NCI-H226 (cell line): ENCODE measurements at places on chromosomes 5 and 9.
A peak's percentile ranks its signal among the peaks of the same experiment; 100 is the strongest.

DNA sequence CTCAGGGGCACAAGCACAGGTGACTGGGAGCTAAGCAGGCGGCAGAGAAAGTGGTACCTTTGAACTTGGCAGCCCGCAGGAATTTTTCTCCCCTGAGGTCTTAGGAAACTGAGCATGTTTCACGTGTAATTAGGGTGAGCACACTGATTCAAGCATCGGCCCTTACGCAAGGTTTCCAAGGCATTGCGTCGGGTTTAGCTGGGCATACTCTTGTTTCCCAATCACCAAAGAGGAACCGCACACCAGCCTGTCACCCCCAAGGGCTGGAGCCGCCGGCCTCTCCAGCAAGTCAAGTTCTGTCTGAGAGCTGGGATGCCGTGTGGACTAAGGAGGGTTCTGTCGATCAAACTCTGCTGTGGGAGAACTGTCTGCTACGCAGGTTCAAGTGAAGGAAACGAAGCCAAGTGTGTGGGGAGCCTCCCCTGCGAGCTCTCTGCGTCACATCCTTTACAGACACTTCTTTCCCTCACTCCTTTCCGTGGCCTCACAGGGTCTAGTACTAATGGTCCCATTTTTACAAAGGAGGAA is 53.0 kb downstream of the ERGIC1 start:
- DNase-seq, result peak; percentile 100

GRCh38 chr5:179795863-179796833 is 2.4 kb downstream of the LTC4S start:
- peak; percentile 86 for DNase-seq

GRCh38 chr5:55533521-55534435 is 986 bp downstream of the PLPP1 start:
- no peak for DNase-seq

GRCh38 chr9:106969696-106970095 is 106.7 kb downstream of the ZNF462 start:
- DNase-seq, result no peak

DNA sequence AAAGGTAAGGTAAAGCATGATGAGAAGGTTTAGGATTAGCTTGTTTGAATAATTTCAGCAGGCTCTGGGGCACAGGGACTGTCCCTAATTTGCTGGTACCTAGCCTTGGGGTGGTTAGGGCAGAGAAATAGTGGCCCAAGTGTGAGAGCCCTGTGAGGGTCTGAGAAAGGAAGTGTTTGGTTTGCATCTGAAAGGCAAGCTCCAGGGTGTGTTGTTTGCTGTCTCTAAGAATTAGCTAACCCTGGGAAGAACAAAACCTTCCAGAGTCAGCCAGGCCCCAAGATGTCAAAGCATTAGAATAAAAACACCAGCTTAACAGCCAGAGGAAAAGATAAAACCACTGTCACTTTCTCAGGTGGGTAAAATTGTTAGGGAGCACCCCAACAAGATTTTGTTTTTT is 31.0 kb downstream of the TMEM252 start:
- DNase-seq, result no peak

DNA sequence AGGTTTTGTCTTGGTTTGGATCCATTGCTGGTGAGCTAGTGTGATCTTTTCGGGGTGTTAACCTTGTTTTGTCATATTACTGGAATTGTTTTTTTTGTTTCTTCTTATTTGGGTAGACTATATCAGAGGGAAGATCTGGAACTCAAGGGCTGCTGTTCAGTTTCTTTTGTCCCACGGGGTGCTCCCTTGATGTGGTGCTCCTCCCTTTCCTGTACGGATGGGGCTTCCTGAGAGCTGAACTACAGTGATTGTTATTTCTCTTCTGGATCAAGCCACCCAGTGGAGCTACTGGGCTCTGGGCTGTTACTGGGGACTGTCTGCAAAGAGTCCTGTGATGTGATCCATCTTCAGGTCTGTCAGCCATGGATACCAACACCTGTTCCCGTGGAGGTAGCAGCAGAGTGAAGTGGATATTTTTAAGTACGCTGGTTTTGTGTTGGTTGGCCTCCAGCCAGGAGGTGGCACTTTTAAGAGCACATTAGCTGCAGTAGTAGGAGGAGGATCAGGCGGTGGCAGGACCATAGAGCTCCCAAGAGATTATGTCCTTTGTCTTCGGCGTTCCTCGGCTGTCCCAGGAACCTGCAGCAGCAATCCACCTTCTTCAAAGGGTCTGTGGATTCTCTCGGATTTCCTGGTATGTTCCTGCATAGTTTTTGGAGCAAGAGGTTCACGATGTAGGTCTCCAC is 27.2 kb downstream of the SCAMP1 start:
- no peak for DNase-seq

- DNase-seq, result no peak
Observed at GRCh38 chr5:159669559-159669958, 246.7 kb upstream of the ADRA1B start.

- no peak for DNase-seq
Observed at GRCh38 chr9:79953908-79954307, 382.1 kb downstream of the TLE4 start.

- DNase-seq, result no peak
Observed at GRCh38 chr5:76838481-76839261, 11.1 kb upstream of the S100Z start.

DNA sequence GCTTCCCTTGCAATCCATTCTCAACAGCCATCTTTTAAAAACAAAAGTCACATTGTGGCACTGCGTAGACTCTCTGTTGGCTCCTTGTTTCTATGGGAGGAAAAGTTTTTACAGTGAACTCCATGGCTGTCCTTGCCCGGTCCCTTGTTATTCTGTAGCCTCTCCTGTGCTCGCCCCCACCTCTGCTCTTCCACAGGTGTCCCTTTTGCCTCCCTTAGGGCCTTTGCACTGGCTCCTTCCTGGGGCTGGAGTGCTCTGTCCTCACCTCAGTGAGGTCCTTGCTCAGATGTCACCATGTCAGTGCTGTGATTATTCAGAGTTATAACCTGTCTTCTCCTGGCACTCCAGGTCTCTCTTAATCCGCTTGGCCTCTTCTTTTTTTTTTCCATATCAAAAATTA is 308.8 kb downstream of the DOCK8 start:
- DNase-seq, result no peak

DNA sequence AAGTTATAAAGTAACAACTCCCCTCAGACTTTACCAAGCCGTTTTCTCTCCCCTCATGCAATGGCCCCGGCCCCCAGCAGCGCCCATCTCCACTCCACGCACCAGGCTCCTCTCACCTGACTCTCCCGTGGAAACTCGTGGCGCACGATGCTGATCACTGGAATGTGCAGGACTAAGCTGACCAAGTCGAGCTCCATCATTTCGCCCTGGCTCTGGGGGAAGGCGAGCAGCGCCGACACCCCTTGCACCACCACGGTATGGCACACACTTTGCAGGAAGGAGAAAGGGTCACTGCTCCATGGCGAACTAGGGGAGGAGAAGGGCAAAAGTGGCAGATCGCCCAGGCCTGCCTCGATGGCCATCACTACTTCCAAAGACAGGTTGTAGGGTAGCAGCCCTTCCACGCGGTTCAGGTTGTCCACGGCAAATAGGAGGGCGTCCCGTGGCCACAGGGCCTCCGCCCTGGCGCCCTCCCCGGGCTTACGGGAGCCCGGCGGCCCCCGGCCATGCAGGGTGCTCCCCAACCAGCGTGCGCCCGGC is 1.2 kb downstream of the GRIN3A start:
- no peak for DNase-seq

DNA sequence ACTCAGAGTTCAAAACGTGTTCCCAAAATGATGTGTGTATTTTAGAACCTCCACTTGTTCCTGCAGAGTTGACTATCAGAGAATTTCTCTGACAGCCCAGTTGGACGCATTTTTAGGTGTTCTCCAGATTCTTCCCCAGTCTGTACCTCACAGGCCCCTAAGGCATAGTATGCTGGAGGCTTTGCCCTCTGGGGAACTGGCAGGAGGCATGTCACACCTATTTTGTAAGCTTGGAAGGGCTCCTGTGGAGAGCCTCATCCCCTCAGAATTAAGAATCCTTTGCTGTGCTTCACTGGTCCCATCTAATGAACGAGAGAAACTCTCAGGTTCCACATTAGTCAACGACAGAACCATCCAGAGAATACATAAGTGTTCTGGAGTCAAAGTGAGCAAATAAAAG is 144.1 kb upstream of the SLC30A5 start:
- DNase-seq, result no peak

- DNase-seq, result no peak
Observed at GRCh38 chr5:89059274-89059673, 176.3 kb upstream of the MEF2C start.

DNA sequence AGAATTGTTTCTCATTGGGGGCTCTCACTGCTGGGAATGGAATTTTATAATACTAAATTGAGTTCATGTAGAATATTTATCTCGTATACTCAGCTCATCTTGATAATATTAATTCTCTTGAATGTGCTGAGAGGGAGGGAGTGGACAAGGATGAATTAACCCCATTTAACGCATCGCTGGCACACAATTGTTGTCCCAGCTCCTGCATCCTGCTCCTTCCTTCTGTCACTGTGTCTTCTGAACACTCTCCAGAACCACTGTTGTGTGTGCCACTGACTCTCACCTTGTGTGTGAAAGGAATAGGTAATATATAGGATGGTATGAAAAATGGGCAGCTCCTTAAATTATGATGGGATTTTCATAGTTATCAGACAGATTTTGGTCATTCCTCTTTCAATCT is 267.3 kb downstream of the MTRR start:
- no peak for DNase-seq

DNA sequence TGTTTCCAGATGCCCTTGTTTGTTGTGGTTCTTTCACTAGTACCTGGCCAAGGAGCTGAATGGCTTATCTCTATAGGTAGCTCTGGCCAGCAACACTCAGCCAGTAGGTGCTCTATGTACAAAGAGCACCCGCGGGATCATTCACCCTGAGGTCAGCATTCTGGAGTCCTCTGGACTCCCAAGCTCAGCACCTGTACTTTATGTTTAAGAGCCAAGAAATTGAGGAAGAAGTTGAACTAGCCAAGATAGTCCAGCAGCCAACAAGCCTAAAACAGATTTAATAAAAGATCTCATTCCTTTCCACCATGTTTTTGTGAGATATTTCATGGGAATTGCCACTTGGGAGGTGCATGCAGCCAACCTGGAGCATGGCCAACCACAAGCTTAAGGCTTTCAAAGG is 242.6 kb upstream of the PAPPA start:
- no peak for DNase-seq

GRCh38 chr9:18268381-18268780 is 205.6 kb upstream of the ADAMTSL1 start:
- DNase-seq, result peak; percentile 14

- DNase-seq, result no peak
Observed at GRCh38 chr9:131302244-131303075, 12.9 kb downstream of the PLPP7 start.

DNA sequence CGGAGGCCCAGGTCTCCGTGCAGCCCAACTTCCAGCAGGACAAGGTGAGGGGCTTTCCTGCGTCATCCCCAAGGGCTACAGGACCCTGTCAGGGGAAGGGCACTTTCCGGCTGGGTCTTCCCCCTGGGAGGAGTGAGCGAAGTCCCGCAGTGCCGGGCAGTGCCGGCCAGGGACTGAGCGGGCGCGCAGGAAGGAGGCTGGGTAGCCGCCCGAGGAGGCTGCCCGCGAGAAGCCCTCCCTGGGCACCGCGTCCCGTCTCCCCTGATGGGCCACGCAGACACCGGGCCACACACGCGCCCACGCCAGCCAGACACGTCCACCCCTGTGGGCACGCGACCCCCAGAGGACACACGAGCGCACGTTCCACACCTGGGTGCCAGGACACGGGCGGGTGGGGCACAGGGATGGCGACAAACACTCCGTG is 357 bp downstream of the PTGDS start:
- DNase-seq, result no peak

DNA sequence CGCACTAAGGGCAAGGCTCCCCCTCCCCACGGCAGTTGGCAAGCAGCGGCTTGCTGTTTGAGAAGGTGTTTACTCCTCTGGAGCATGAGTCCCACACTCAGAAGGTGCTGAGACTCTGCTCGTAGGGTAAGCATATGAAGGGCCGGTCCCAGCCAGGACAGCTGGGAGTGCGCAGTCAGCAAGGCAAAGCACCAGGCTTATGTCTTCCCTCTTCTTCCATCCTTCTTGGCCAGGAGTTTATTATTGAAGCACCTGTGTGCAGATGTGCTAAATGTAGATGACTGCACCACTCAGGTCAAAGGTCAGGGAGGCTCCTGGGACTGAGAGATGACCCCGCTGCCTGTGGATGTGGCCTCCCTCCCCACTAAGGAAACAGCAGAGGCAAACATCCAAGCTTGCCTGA is 27.0 kb upstream of the CDKN2AIPNL start:
- no peak for DNase-seq

- DNase-seq, result no peak
Observed at GRCh38 chr5:156835905-156836304, 14.2 kb upstream of the PPP1R2B start.

GRCh38 chr9:76817489-76817888 is 53.3 kb downstream of the PCA3 start:
- DNase-seq, result peak; percentile 52

- DNase-seq, result peak; percentile 28
Observed at GRCh38 chr5:181190711-181191525, 14.1 kb downstream of the TRIM7 start.

DNA sequence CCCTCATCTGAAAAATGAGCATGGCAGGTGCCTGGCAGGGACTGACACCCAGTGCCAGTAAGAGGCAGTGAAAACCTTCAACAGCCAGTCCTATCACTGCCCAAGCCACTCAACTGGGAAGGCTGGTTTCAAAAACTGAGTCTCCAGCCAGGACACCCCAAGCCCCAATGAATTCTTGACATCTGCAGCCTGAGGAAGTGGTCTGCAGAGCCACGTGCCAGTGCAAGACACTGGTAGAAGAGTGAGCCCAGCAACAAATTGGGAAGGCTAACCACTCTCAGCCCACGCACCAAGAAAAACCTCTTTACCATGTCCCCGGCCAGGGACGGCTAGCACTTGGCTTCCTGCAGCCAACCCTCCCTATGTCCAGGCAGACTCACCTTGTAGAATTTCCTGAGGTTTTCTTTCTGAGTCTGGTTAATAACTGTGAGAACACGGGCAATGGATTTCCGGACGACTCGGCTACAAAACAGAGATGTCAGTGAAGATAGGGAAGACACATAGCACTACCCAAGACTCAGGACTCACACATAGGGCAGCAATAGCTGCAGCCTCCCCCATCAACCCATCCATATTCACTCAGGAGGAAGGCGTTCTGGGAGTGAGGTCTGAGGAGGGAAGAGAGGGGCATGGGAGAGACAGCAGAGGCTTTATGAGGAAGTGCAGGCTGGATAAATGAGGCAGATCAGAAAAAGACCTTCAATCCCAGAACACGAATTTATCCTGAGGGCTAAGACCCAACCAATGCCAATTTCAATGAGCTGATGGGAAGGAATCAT is 1.8 kb downstream of the RPL35 start:
- no peak for DNase-seq

GRCh38 chr5:151897896-151898295 is 26.8 kb downstream of the GLRA1 start:
- DNase-seq, result no peak

- no peak for DNase-seq
Observed at GRCh38 chr9:78028926-78029325, 2.7 kb downstream of the GNAQ start.

DNA sequence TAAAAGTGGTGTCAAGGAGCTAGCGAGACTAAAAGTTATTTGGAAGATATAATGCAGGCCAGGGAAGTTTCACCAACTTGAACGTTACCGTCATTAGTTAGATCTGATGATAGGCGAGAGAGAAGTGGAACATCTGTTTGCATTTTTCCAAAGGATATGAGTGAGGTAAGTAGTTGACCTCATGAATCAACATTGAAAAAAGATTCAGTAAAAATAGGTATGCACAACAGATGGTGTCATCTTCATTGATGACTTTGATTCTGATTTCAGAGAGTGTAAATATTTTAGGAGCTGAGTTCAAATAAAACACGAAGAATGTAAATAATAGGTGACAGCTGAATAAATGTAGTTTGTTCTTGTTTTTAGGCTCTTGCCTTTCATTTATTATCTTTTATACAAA is 998.9 kb upstream of the CDH6 start:
- DNase-seq, result no peak
